NCI-H1092 treated with DMSO at 0.1 percent for 48 hours (cell line): ENCODE measurements at places on chromosomes 11 and 22.

- no peak for DNase-seq
Measured at GRCh38 chr11:24056051-24056450, 440.8 kb upstream of the LUZP2 start.

- DNase-seq = no peak
Measured at GRCh38 chr11:23023319-23023718, 163.0 kb upstream of the CCDC179 start.

DNA sequence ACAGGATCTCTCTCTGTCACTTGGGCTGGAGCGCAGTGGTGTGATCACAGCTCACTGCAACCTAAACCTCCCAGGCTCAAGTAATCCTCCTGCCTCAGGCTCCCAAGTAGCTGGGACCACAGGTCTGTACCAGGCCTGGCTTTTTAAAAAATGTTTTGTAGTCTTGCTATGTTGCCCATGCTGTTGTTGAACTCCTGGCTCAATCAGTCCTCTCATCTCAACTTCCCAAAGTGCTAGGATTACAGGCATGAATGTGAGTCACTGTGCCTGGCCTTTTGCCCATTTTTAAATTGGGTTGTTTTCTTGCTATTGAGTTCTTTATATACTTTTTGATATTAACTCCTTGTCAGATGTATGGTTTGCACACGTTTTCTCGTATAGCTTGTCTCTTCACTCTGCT, 33.0 kb upstream of the PITPNB start:
- DNase-seq = no peak

DNA sequence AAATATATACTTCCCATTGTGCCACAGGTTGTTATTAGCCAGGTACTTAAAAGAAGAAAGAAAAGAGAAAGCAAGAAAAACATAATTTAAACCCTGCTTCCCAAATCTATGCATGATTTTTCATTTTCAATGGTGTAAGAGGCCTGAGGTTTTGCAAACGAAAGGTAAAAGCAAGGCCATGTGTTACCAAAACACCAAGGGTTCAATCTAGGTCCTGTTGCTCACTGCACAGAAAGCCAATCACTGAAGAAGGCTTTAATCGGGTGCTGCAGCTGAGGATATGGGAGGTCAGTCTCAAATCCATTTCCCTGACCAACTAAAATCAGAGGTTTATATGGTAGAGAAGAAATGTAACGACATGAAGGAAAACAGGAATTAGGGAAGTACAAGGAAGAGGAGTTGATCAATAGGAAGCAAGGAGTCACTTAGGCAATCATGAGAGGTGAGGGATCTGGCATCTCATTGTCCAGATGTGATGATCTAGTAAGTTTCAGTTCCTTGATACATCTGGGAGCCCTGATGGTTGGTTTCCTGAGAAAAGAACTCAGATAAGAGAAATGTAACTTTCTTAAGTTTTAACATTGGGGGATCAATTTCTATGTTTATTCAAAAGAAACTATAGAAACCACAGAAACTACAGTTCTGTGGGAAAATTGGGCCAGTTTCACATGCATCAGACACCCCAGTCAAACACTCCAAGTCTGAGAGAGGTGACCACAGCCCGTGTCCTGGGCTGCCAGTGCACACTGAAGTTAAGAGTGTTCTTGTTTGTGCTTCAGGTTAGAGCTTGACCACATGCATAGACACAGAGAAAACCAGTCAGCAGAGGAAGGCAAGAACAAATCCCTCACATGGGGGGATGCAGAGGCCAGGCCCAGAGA, 18.1 kb upstream of the DKK3 start:
- no peak for DNase-seq

DNA sequence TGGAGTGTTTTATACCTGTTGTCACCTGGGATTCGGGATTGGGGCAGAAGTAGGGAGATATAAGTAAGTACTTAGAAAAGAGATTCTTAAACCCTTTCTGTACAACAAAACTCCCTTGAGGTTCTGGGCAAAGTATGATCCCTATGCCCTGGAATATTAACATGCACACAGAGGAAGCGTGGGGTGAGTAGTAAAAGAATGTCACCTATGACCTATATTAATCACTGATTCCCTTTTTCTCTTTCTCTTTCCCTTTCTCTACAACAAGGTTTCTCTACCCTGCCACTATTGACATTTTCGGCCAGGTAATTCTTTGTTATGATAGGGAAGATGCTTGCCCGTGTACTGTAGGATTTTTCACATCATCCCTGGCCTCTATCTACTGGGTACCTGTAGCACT, 209.7 kb upstream of the PLET1 start:
- no peak for DNase-seq

DNA sequence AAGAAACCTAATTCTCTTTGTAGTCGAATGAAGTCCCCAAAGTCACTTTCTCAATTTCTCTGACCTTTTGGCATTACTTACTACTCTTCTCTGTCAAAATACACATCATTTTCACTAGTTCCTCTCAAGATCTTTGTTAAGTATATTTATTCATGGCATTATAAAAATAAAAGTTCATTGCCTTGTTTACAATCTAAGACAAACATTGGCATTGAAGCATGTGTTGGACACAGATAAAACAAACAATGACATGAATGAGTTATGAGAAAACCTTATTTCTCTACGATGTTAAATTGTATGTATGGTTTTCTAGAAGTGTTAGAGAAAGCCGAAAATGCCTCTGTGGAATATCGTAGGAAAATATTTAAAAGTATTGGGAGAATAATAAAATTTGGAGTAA, 8.6 kb upstream of the OR51G1 start:
- no peak for DNase-seq

DNA sequence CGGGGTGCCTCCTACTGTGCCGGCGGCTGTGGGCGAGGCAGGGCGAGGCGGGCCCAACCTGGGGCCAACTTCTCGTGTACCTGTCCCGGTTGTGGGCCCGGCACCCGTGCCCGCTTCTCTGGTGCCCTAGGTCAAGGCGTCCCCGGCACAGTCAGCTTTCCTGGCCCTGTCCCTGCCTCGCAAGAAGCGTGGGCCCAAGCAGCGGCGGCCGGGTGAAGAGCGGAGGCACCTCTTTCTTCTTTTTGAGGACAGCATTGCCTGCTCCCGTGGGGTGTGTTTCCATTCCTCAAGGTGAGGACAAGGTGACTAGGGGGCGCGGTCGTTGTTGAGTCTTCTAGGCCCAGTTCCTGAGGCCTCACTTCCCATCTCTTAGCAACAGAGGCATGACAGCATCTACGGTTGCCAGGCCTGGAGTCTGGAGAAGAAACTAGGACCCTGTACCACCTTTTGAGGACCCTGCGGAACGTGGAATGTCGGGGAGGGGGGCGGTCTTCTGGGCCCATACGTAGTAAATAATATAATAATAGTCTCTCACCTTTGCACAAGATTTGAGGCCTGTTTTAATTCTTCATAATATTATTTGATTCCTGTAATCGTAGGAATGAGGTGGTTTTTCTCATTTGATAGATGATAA, 418 bp downstream of the ACO2 start:
- DNase-seq = peak; percentile 21

DNA sequence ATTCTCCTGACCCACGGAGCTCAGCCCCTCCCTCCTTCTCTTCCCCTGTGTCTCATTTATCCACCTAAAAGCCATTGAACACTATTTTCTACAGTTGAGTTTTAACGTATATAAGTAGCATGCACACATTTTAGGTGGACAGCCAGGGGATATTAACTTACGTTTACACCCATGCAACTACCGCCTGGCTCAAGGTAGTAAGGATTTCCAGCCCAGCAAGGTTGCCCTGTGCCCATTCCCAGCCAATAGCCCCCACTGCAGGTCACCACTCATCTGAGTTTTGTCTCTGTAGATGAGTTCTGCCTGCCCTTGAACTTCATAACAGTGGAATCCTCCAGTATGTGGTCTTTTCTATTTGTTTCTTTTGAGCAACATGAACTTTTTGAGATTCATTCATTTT, 65.4 kb downstream of the SMIM38 start:
- DNase-seq = no peak

DNA sequence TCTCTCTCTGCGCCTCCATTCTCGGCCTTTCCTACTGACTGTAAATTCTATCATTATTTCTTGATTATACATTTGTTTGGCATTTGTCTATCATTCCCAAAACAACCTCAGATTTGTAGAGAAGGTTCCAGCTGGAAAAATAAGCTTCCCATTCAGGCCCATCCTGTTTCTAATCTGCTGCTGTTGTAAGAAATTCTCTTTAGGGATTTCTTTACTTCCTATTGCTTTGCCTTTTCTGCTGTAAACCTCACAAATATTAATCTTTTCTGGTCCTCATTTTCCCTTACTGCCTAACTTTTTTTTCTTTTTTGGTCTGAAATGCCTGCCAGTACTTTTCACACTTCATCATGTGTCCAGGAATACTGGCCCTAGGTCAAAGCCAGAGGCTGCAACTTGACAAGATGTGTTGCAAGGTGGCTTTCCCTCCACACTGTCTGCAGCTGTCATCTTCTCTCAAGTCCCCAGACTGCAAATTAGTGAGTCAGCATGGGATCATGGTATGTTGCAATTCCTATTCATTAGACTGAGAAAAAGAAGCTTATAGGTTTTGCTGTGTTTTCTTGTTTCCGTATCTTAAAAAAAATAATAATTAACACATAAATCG, 858.7 kb upstream of the CHORDC1 start:
- no peak for DNase-seq

- DNase-seq = no peak
Measured at GRCh38 chr11:9914064-9914463, 250.2 kb downstream of the SWAP70 start.

DNA sequence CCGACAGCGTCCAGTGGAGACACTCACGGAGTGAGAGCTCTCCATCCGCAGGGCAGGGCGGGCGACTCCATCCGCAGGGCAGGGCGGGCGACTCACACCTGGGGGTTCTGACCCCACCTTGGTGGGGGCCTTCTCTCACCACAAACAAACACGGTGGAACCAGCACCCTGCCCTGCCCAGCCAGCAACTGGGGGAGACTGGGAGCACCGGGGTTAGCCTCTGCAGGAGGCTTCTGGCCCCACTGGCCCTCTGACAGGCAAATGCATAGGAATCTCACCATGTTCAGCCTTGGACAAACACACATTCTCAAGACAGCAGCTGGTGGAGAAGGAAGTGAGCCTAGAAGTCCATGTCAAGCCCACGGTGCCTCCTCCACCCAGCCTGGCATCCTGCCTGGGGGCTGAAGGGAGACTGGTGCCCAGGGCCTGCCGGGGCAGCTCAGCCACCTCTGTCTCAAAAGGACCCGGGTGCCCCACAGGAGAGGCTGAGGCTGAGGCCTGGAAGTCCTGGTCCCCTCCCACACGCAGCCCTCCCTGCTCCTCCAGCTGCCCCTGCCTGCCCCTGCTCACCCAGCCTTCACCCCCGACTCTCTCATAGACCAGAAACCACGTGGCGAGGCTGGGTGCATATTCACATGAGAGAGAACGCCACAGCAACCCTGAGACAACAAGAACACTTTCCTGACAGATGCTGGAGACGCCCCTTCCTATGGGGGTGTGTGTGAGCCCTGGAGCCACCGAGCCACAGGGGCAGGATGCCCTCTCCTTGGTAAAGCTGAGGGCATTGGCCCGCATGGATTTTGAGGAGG, 98.4 kb upstream of the B3GAT1 start:
- no peak for DNase-seq

- no peak for DNase-seq
Measured at GRCh38 chr11:11481371-11481770, 128.3 kb upstream of the CSNK2A3 start.

- peak; percentile 60 for DNase-seq
Measured at GRCh38 chr22:36332623-36333332, 55.0 kb downstream of the MYH9 start.

DNA sequence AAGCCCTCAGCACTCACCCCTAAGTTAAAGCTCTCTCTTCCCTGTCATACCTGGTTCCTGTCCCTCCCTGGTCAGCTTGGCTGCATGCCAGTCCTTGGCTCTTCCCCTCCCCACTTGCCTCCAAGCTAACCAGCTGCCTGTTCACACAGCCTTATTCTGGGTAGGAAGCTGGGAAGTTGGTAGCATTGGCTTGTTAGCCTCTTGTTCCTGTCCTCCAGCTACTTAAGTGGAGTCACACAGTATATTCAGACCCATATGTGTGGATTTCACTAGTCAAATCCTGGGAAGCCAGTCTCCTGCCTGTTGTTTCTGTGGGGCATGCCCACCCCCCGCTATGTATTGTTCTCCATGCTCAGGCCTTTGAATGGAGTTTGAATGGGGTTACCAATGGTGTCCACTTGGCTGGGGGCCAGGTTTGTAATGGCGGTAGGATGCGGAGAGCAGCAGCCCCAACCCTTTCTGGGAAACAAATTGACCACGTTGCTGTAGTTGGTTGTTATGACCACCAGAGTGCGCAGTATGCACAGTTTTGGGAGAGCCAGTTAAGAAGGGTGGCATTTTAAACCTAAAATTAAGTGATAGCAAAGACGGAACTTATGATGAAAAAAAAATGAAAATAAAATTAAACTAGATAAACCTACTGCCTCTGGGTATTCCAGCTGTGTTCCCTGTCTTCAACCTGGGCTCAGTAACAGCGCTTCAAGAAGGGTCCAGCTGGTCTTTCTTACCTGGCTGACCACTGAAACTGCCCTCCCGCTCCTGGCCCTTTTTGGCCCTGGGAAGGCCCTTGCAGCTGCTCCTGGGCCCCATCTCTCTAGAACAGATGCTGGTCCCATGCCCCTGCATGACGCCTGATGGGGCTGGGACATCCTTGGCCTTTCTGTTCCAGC, 10.7 kb upstream of the RPS3 start:
- DNase-seq = peak; percentile 89

DNA sequence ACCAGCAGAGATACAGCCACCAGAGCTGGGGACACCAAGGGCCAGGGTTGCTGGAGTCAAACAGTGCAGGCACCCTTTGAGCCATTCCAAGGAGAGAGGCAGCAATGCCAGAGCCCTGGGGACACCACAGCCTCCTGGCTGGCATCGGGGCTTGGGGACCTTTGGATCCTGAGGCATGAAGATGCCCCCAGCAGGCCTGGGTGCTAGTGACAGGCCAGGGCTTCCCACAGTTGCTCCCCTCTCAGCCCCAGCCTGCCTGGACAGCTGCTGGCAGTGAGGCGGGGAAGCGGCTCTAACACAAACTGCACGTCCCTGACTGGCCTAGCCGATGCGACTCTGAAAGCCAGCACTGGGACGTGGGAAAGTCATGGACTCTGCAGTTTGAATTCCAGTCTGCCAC, 2.7 kb downstream of the CD5 start:
- no peak for DNase-seq

DNA sequence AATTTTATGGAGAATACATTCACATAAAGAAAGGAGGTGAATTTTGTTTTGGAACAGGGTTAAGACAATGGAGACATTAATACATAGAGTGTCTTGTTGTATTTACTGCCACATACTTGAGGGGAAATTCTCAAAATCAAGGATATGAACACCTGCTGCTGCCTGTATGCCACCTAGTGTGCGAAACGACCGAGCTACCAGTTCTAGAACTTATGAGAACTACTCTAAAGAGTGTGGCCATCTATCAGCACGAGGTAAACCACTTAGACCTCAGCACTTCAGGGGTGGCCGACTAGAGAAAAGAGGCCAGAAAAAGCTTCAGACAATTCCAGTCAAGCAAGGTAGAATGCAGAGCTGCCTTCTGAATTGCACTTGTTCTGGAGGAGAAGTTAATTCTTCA, 1.5 kb upstream of the AGBL2 start:
- DNase-seq = no peak
